ENCODE measurements at places on chromosomes 2 and 18.

DNA sequence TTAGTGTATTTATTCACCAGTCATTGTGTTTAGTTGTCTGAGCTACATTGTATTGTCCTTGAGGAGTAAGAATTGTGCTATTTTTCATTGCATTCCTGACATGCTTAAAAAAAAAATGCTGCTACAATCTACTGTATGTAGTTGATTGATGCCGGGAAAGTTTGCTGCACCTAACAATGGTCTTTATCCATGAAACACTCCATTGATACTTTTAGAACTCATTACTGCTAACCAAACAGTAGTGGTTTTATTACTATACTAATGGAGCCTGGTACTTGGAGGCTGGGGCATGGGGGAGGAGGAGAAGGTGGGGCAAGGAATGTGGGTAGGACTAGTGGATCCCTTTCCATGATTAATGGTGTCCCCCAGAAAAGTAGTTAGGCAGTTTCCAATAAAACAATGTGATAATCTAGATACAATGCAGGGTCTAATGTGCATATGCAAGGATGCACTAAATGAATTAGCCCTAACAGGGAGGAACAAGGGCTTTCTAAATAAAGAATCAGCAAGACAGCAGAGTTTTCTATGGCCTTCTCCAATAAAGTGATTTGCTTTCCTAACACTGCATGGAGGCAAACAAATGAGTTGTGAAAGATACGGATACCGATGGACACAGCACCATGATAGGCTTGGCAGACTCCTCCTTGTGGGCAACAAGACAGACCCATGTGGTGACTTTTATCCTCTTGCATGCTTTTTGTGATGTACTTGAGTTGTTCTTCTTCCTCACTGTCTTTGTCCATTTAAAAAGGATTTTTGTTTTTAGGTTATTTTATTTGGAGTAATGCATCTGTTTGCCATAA is 78.5 kb downstream of the FMNL2 start:
- DNase-seq = no peak

DNA sequence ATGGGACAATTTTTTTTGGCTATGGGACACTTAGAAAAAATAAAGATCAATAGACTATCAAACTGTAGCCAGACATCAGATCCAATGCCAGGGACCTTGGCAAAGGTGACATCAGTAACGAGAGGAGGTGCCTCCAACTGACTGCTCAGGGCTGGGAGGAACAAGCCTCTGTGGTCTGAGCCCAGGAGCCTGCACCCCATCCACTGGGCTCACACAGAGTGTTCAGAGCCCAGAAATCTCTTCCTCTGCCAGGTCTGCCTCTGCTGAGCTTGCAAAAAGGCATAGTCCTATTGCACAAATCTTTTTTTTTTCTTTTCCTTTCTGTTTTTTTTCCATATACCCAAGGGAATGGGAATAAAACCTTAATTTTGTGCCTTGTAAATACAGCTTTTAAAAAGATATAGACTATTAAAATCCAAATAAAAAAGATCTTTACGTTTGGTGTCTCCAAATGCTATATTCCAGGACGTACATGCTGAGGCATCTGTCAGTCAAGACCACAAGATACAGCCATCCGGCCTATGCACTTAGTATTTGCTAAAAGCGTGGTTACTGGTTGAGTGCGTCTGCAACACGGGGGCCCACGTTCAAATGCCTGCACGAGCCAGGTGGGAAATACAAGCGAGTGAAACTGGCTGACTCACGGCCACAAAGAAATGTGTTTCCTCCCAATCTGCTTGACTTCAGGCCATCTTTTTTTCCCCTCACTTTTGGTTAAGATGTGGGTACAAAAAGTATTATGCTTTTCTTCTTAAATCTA is 7.8 kb upstream of the ARHGAP25 start:
- DNase-seq = no peak

DNA sequence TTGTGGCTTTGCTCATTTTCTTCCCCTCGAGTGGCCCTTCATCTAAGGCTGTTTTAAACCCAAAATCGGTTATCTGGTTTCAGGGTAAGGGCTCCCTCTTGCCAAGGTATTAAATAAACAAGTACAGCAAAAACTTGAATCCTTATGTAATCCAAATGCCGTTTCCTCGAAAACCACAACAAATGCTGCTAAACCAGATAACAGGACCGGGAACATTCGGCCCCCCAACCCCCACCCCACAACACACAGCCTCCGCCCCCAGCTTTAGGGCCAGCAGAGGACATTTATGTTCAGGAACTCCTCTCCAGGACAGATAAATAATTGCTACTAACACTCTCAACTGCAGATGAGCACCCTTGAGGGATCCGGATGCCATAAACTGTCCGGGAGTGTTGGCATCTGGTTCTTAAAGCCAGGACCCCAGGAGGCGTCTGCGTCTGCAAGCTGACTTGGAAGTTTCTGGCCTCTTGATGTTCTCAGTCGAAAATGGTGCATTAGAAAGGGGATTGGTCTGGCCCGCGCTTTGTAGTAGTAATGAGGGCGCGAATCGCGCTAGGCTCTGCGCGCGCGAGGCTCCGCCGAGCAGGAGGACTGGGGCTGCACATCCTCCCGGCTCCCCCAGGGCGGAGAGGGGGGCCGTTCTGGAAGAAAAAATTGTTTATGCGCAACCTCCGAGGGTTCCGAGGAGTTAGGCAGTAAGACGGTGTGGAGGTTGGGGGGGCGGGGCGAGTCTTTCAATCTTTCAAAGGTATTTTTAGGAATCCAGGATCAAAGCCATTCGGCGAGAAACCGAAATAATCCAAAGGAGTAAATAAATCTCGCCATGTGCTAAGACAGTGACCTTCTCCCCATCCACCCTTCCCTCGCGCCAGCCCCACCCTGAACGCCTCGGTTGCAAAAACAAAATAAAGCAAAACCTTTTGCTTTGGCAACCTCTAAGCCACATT is 3.9 kb upstream of the ID2 start:
- DNase-seq = peak; percentile 38

GRCh38 chr2:17579605-17580318 is 39.3 kb downstream of the VSNL1 start:
- no peak for DNase-seq

- DNase-seq = no peak
Observed at GRCh38 chr2:174717916-174718315, 46.4 kb downstream of the CHRNA1 start.

DNA sequence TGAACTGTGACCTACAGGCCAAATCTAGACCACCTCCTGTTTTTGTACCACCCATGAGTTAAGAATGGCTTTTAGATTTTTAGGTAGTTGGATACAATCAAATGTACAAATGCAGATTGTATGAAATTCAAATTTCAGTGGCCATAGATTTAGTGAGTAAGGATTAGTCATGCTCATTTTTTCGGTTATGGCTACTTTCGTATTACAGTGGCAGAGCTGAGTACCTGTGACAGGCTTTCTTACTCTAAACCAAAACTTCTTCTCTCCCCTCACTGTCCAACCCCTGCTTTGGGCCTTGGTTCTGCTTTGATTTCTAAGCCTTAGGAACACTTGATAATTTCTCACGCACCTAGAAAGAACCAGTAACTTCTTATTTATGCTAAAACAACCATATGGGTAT is 82.1 kb downstream of the CDC42EP3 start:
- no peak for DNase-seq

DNA sequence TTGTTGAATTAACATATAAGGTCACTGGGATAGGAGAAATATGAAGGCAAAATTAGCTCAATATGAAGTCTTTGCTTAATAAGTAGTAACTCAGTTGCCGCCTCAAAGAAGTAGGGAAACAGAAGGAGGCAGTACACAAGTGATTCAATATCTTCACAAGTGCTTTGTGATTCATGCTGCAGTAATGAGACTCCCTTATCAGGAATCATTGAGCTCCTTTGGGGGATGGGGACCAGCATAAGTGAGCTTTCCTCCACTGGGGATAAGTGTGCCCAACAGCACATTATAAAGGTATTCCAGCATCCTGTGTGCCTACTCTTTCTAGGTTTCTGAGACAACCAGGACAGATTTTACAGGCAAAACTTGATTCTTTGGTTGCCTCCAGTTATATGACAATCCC is 323.4 kb upstream of the UBE2E3 start:
- no peak for DNase-seq
